ENCODE measurements at places on chromosomes 12 and 14.

DNA sequence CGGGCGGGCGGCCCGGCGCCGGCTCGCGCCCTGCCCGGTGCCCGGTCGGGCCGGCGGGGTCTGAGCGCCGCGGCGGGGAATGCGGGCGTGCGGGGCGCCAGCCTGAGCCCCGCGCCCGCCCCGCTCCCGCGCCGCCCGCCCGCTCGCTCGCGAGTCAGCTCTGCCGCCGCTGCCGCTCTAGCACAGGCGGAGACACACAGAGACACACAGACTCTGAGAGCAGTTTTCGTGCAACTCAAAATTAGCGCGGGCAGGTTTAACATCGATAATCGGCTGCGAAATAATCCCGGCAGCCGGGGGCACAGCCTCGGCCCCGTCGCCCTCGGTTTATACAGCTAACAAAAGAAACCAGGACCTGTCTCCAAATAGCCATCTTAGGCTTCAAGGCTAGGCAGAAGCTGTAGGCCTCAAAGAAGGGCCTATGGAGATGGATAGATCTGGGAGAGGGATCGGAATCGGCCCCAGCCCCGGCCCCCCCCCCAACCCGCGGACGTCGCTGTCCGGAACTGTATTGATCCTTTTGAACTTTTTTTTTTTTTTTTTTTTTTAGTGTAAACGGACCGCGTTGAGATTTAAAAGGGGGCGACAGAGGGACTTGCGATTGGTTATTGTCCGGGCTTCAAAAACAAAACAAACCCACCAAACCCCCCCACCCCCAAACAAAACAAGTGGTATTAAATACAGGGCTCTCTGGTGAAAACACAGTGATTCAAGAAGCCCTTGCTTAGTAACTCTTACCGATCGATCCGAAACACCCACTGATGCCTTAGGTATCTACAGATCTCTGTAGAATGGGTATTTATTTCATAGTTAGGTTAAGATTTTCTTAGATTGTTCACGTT is 1.1 kb downstream of the ARID2 start:
- peak; percentile 5 for DNase-seq

DNA sequence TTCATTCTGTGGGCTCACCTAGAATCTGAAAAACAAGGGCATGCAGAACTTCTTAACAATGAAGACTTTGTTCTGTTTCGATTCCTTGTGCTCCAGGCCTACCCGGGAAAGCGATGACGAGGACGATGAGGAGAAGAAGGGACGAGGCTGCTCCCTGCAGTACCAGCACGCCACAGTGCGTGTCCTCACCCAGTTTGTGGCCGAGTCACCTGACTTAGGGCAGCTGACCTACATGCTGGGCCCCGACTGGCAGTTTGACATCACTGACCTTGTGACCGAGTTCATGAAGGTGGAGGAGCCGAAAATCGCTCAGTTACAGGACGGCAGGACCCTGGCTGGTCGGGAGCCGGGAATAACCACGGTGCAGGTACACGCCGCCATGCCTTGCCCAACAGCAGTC is 585.4 kb downstream of the AACS start:
- no peak for DNase-seq

- no peak for DNase-seq
These were observed 181.6 kb downstream of the ADGRD1 start for GRCh38 chr12:131135311-131135785.

DNA sequence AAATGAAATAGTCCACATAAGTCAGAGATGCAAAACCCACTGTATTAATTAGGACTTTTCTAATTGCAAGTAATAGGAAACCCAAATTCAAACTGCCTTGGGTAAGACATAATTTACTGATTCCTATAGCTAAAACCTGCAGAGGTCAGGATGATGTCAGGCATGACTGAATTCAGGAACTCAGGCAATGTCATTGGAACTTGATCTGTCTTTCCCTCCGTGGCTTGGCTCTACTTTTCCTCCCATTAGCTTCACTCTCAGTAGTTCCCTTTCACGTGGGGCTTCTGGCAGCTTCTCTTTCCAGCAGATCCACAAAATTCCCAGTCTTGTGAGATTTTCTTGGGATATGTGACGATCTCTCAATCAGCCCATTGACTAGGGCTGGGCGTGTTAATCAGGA is 2.4 kb upstream of the JDP2 start:
- DNase-seq = no peak

DNA sequence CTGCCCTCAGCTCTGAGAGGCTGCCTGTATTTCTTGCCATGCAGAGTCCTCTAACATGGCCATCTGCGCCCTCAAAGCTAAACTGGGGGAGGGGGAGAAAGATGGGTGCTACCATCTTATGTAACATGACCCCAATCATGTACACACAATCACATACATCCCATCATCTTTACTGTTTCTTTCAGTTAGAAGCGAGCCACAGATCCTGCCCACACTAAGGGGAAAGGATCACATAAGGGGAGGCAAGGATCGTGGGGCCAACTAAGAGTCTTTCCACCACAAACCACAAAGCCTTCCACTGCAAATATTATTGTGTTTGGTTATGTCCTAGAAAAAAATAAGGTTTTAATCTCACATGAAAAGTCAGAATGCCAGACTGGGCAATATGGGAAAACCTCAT is 11.8 kb upstream of the AMN1 start:
- no peak for DNase-seq

DNA sequence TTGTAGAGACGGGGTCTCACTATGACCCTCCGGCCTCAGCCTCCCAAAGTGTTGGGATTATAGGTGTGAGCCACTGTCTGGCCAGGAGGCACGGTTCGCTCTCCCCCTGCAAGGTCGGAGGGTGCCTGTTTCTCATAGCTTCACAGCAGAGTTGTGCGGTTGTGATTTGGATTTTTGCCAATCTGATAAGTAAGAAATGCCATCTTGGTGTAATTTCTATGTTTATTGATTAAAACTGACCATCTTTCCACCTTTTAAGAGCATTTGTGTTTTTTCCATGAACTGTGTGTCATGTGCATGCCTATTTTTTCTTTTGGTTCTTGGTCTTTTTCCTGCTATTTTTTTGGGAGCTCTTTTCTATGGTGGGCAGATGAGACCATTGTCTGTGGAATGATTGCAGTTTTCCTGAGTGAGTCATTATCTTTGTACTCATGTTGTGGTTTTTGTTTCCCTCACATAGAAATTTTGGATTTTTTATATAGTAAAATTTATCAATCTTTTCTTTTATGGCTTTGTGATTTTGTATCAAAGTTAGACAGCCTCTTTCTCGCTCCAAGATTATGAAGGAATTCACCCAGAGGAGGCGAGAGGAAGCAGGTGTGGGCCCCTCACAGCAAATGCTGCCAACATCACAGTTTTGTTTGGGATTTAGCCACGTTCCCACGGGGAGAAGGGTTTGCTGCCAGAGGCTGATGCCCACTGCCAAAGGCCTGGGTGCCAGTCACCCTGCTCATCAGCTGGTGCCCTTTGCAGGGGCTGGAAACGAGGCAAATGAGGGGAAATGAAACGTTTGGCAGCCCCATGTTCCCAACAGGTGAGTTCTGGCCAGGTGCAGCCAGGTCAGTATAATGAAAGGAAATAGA is 47.2 kb downstream of the RFX4 start:
- no peak for DNase-seq

GRCh38 chr14:39665075-39665475 is 232.8 kb upstream of the FBXO33 start:
- DNase-seq = no peak

DNA sequence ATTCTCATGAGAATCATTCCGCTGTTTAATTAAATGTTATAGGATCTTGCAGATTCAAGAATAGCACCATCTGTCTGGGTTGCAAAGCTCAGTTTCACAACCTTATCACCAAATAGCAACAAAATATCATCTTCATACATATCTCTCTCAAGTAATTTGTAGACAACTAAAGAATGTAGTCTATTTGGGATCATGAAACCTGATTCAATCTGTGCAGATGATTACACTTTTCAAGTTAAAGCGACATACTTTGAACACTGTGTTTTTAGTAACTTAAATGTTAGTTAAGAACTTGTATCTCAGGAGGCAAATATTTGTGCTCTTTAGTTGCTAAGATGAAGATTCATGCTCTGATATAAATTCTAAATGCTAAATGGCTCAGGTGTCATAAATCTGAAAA is 14.8 kb downstream of the MED13L start:
- no peak for DNase-seq

DNA sequence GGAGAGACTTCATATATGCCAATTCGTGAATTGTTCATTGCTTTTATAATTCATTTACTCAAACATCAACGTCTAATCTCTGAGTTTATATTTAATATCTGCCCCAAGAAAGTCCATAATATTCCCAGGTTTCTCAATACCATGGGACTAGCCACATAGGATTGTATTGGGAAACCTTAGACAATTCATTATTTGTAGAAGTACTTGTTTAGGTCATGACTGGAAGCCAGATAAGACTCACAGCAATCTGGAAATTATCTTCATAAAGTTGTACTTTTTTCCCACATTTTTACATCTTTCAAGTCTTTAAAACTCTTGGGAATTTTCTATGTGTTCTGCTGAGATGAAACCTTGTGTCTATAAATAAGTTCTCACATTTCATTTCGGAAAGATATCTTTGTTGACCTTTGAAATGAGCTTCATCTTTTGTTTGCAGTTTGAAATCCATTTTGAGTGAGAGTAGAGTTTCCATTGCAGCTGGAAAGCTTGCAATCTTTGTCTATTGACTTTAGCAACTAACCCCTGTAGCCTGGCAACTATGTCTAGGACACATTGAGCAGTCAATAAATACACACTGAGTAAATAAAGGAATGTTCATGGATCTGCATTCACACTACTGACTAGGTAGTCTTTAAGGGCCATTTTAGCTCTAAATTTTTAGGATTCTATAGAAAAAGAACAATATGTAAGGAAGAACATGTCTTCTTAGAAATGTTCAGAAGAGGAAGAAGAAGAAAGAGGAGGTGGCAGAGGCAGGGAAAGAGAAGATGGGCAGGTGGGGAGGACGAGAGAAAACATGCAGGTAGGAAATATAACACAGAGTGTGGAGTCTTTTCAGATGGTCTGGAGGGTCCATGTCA is 154.4 kb downstream of the LRIG3 start:
- no peak for DNase-seq

DNA sequence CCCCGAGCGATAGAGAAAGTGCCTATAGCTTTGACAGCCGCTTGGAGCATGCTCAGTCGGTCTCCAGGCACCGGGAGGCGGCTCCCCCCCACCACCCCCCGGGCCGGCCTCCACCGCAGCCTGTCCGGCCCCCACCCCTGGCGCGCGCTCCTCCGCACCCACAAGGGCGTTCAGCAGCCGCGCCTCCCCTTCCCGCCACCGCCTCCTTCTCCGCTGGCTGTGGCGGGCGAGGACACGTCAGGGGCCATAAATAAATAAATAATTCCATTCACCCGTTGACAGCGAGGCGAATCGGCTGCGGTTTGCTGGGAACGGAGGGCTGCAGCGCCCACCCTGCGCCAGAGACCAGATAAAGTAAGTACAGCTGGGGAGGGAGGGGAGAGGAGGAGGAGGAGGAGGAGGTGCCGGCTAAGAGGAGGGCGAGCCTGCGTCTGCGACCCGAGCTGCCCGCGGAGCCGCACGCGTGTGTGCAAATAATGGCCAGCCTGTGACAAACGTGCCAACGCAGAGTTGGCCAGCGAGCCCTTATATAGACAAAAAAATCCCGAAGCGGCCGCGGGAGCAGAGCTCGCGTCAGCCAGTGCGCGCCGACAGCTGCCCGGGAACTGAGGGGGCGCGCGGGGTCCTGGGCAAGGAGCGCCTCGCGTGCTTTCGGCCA is at the start of gene SLC16A7:
Gene SLC16A7 (plus strand): TSS at position 147 of the 658 bp plus-strand sequence. CDS start 108,773 bp downstream, outside the sequence.
- peak; percentile 23 for DNase-seq

DNA sequence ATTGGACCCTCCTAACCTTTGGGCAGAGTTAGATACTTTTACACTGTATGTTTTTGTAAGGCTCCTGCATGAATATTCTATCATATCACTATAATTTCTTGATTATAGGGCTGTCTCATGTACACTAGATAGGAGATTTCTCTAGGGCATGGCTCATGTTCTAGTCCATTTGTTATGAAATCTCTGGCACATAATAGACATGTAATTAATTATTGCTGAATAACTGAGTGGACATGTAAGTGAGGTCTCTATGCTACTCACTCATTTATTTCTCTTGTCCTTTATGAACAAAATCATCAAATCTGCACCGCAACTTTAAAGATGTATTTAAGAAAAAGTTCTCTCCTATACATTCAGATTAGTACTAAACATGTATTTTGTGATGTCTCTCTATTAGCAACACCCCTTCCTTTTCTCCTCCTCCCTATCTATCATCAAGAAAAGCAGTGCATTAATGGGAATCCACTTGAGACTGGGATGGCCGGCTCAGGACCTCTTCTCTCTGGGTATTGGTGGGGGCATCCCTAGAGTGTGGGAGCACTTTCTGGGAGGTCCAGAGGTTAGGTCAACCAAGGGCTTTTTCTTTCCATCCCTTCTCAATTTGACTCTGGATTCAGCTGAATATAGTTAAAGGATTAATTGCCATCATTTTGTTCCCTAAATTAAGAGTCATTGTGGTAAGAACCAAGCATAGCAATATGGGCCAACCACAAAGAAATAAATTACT is 168.0 kb upstream of the HMGA2 start:
- DNase-seq = no peak

- DNase-seq = no peak
These were observed 169.4 kb downstream of the NDUFA12 start for GRCh38 chr12:94834036-94834625.

DNA sequence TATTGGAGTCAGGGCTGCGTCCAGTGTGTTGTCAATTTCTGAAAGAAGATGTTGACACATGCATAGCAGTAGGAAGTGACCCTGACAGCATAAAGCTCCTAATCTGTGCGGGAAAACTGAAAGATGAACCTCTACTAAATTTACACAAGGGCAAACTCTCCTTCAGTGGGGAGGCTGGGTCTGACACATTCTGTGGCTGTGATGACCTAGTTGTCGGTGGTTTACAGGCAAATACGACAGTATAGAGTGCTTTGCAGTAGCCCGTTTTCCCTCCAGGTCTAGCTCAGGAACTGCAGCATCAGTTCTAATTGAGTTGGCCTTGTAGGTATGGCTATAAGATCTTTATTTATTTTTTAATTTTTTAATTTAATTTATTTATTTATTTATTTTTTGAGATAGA is 14.8 kb upstream of the GABARAPL1 start:
- DNase-seq = no peak

DNA sequence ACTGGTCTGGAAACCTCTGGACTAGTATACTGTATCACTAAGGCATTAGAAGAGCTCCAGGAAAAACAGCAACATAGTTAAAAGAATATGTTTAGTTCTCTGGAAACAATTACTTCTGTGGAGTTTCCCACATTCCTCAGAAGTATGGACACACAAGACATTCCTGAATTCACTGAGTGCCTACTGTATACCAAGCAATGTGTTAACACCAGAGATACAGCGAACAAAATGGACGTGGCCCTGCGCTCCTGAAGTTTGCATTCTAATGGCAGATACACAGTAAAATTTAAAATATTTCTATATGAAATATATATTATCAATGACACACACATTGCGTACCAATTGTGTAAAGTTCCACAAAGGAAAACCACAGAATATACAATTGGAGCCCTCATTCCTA is 1.1 kb downstream of the ANGEL1 start:
- DNase-seq = no peak

DNA sequence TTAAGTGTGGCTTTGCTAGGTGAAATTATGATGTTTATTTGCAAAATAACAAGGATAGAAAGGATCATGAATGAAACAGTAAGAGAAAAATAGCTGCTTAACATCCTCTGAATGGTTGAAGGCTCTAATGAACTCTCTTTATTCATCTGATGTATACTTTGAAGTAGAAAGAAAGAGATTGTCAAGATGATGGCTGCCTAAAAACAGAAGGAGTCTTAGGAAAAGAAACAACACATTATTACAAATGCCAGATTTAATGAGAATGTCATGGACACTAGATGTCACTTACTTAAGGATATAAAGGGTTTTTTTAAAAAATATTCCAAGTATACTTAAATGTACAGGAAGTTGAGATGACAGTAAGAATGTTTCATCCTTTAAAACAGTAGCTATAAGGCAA is 21.6 kb downstream of the DCN start:
- DNase-seq = no peak

GRCh38 chr12:117236456-117237001 is 46.3 kb upstream of the FBXO21 start:
- DNase-seq = peak; percentile 43

All from COLO829 (cell line).